Effector CD4-positive, alpha-beta T cell (primary cell): ENCODE measurements at places on chromosomes 1 and 21.

DNA sequence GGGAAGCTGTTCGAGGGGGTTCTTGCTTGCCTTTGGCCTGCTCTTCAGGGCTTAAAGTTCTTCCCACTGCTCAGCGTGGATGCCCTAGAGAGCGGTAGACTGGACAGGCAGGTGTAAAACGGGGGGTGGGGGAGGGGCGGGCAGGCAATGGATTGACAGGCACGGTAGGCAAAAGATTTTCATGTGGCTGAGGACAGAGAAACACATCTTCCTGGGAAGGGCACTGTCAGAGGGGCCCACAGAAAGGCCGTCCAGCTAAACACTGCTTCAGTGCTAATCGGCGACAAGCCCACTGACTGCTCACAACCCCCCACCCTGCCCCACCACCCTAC, 412 bp downstream of the ABCA4 start:
- DNase-seq, result no peak

GRCh38 chr1:203133970-203134725, 6.6 kb downstream of the ADORA1 start:
- DNase-seq, result no peak

DNA sequence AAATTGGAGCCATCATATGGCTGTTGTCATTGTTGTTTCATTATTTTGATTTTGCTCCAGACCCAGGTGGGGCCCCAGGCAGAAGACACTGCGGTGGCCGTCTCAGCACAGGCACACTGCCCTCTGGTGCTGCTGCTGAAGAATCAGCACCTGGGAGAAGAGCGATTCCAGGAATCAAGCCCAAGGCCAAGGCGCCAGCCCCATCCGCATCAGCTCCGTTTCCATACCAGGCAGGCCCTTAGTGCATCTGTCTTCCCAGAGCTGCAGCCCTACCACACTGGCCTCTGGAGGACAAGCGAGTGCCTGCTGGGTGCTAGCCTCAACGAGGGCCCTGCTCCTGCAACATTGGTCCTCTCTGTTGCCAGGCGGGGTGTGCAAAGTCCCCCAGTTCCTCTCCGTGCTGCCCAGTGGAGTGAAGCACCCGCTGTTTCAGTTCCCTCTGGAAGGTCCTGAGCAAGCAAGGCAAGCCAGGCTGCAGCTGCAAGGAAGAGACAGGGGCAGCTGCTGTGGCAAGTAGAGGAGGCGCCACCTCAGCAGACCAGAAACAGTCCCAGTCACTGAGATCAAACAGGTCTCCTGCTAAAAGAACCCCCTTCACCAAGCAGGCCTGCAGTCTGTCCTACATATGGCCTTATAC, 5.2 kb downstream of the GRIK3 start:
- no peak for DNase-seq

GRCh38 chr1:227333423-227333822, 15.1 kb upstream of the CDC42BPA start:
- DNase-seq, result no peak

- DNase-seq, result no peak
Measured at GRCh38 chr1:199269241-199269640, 630.4 kb downstream of the PTPRC start.

GRCh38 chr1:193562121-193562520, 375.7 kb upstream of the B3GALT2 start:
- no peak for DNase-seq

GRCh38 chr1:24636661-24637357, 6.3 kb upstream of the SRRM1 start:
- DNase-seq, result no peak

DNA sequence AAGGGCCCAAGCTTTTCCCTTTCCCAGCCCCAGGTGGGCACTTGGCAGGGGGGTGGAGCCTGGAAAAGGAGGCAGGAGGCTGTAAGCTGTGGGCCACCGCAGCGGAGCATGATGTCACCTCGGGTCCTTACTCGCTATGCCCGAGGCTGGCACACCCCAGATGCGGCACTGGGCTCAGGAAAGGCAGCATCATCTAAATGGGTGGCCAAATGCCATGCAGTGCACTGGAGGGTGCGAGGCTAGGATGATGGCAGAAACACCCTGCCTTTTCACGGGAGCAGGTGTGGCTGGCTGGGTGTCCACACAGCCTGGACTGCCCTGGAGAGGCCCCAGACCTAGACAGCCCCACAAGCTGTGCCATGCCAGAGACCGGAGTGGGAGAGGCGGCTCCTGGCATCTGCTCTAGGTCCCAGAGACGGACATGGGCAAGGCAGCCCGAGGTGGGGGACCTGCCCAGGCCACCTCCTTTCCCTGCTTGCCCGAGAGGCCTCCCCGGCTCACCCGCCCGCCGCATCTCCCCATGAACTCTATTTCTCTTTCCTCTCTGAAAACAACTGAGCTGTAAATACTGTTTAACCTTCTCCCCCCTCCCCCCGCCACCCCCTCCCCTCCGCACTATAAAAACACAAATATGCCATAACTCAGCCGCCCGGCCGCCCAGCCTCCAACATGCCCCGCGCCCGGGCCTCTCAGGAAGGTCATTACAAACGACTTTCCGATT, 124.7 kb downstream of the CASZ1 start:
- no peak for DNase-seq

DNA sequence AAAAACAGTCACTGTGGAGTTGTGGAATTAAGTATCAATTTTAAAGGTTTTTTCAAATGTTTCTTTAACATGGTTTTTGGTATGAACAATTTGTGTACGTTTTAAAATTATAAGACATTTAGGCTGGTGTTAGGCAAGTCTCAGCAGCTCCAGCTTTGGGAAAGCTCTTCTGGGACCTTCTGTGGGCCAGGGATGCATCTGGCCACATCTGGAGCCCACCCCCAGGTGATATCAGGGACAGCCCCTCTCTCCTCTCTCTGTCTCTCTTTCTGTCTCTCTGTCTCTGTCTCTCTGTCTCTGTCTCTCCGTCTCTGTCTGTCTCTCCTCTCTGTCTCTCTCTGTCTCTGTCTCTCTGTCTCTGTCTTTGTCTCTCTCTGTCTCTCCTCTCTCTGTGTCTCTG, 1.3 kb upstream of the COL6A1 start:
- DNase-seq, result no peak

DNA sequence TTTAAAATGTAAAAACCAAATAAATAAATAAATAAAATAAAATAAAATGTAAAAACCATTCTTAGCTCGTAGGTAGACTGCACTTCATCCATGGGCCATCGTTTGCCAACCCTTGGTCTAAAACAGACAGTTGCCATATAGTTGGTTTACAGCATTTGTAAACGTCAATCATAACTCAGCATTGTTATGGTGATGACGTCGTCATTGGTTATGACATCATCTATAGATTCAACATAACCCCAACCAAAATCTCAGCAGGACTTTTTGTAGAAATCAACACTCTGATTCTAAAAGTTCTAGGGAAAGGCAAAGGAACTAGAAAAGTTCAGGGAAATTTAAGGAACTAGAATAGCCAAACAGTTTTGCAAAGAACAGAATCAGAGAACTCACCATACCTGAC, 15.8 kb upstream of the SUMO3 start:
- no peak for DNase-seq

- DNase-seq, result no peak
Measured at GRCh38 chr21:14527696-14528652, 18.1 kb downstream of the SAMSN1 start.

DNA sequence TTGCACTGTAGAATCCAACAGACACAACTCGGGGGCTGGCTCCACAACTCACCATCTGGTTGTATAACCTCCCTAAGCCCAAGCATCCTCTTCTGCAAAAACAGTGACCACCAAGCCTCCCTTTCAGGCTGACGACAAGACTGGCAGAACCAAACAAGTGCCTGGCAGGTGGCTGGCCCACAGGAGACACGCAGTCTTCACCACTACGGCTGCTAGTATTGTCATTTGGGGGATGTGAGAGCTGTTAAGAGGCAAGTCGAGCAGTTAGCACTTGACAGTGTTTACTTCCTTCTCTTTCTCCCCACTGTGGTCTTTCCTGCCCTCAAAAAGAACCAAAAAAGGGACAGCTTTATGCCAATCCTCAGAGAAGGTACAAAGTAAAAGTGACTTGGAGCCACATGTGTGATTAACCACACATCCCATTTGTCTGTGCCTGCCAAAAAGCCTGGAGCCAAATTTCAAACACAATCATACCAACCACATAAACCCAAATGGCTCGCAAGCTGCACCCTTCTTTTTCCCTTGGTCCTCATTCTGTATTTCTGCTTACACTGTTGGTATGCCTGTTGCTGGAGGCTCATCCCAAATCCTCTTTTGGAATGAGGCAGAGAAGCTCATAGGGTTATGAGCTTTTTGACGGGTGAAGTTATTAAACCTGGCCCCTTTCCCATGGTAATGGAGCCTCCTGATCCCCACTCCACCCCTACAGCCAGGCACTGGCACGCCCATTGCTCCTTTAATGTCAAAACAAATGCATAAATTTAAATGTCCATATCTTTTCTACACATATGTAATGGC, 94.1 kb downstream of the TGFBR3 start:
- DNase-seq, result no peak

DNA sequence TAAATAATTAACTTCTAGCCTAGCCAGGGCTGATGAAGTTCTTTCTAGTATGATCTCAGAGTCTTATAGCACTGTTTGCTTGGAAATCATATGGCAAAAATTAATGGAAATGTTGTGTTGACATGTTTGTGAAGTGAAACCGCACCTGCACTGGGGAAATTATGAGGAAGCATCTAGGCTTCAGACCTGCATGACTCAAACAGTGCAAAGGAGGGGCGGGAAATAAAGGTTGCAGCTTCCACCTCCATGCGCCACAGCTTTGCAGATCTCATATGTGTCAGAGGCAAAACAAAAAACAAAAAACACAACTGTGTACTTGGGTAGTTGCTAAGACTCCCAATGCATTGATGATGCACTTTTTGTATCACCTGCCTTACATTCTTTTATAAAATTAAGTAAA, 1080.6 kb downstream of the PLA2G4A start:
- DNase-seq, result no peak
